ENCODE measurements at places on chromosomes 2 and 18.

DNA sequence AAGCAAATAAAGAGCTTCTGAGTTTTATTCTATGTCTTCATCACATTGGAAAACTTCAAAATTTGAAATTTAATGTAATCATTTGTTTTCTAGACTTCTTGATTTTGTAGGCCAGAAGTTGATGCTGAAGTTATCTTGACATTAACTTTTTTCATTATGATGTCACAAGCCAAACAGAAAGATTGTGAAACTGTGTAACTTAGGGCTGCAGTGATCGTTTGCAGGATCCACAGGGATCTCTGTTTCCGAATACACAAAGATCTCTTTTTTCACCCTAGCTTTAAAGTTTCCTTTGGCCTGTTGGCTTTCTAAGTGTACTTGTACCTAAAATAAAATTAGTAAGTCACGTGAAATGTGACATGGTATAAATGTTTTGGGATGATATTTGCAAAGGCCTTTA, 594.9 kb upstream of the CDH2 start:
- DNase-seq, result no peak

DNA sequence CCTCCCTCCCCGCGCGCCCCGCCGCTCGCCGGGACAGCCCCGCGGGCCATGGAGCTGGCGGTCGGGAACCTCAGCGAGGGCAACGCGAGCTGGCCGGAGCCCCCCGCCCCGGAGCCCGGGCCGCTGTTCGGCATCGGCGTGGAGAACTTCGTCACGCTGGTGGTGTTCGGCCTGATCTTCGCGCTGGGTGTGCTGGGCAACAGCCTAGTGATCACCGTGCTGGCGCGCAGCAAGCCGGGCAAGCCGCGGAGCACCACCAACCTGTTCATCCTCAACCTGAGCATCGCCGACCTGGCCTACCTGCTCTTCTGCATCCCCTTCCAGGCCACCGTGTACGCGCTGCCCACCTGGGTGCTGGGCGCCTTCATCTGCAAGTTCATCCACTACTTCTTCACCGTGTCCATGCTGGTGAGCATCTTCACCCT, 865 bp downstream of the GALR1 start:
- DNase-seq, result peak; percentile 9

DNA sequence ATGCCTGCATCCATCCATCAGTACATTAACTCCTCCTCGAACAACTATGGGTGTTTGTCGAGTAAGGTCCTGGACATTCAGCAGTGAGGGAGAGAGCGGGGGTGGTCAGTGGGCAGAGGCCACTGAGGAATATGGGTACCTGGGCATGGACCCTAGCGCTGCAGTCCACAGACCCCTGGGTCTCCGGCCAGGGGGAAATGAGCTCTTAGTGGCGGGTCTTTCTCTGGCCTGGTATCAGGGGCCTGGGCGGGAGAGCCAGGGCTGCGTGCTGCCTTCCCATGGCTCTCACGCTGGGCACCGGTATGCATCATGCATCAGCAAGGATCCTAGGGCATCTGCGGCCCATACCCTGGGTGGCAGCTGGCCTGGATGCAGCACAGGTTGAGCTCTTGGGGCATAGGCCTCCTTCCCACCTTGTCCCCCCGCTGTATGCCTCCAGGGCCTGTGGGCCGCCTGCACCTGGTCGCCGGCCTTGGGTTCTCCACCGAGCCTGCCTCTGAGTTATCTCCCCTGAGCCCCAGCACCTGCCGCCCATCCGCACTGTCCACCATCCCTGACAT, 1.3 kb upstream of the MOCOS start:
- DNase-seq, result peak; percentile 47

DNA sequence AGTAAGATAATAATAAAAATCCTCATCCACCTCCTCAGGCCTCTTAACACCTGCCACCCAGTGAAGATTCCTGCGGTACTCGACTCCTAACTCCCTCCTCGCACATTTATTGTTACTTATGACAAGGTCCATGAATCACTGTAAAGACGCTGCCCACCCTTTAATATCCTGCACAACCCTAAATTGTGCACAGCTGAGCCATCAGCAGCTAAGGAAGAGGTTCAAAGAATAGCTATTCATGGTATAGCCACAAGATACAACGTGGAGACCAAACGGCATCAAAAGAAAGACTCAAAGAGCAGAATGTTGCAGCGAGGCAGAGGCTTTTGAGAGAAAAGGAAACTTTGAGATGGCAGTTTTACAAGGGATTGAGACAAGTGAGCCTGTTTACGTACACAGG, 266.3 kb downstream of the SATB2 start:
- no peak for DNase-seq

DNA sequence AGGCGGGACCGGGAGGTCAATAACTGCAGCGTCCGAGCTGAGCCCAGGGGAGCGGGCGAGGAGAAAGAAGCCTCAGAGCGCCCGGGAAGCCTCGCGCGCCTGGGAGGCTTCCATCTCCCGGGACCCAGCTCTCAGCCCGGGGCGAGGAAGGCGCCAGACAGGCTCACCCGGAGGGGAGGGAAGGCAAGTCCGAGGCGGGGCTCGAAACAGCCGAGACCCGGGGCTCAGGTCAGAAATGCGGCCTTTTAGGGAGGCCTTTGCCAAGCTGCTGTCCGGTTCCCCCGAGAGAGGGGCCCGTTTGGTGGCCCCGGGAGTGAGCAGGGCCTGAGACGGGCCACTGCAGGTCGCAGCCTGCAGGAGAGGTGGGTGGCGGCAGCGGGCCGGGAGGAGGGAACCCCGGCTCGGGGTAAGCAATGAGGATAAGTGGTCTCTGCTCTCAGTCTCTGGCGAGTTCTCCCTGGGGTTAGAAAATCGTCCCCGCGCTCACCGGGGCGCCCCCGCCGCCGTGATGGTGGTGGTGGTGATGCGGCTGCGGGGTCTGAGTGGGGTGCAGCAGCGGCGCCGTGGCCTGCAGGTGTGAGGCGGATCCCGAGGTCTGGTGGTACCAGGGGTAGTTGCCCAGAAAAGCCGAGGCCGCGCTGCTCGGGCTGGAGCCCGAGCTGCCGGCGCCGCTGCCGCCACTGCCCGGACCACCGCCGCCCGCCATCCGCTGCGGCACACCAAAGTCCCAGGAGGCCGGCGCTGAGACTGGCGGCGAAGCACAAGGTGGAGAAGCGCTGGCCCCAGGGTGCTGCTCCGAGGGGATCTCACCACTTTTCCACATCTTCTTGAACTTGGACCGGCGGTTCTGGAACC, 2.4 kb downstream of the DLX2 start:
- DNase-seq, result peak; percentile 17

DNA sequence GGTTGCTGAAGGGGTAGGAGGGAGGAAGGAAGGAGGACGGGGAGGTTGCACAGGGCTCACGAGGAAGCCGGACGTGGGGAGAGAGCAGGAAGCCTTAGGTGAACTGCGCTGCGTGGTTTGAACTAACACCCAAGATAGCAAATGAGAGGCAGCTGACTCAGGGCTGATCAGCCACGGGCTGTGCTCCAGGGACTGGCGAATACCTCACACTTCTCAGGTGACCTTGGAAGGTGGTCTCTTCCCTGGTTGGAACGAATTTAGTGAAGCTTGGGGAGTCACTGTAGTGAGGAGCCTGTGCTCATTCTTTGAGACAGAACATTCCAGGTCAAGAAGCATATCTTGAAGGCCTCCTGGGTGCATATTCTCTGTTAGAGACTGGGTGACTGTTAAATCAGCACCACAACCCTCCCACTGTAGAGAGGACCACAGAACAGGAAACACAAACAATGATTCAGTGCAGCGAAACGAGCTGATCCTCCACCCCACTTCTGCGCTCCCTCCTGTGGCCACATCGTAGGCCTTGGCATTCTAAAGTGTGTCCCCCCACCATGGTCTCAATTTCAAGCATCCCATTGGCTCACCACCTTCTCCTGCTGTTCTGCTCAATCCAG, 33.8 kb downstream of the TOGARAM2 start:
- no peak for DNase-seq

- no peak for DNase-seq
These were observed 4.9 kb downstream of the TM4SF20 start for GRCh38 chr2:227374158-227374557.

- no peak for DNase-seq
These were observed 50.4 kb upstream of the SELENOI start for GRCh38 chr2:26295511-26295910.

DNA sequence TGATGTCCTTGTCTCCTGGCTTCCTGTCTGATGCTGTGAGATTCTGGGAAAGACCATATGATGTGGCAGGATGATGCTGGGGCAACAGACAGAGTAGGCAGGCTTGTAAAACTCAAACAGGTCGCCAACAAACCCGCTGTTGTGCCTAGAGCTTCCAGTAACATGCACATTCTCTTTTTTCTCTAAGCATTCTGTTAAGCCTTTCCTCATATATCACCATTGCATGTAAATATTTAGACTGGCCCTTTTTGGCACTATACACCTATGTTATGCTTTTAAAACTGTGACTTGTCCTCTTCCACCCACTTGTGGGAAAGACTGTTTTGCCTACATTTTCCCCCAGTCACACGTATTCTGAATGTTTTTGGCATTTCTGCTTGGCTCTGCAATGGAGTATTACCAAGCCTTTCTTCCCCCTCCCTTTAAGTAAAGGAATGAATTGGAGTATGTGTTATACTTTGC, 250.4 kb upstream of the TANK start:
- DNase-seq, result no peak

- DNase-seq, result peak; percentile 7
These were observed 38.6 kb upstream of the CHST9 start for GRCh38 chr18:27223526-27224291.

GRCh38 chr18:76579301-76579695, 84.3 kb upstream of the ZNF516 start:
- peak; percentile 35 for DNase-seq

DNA sequence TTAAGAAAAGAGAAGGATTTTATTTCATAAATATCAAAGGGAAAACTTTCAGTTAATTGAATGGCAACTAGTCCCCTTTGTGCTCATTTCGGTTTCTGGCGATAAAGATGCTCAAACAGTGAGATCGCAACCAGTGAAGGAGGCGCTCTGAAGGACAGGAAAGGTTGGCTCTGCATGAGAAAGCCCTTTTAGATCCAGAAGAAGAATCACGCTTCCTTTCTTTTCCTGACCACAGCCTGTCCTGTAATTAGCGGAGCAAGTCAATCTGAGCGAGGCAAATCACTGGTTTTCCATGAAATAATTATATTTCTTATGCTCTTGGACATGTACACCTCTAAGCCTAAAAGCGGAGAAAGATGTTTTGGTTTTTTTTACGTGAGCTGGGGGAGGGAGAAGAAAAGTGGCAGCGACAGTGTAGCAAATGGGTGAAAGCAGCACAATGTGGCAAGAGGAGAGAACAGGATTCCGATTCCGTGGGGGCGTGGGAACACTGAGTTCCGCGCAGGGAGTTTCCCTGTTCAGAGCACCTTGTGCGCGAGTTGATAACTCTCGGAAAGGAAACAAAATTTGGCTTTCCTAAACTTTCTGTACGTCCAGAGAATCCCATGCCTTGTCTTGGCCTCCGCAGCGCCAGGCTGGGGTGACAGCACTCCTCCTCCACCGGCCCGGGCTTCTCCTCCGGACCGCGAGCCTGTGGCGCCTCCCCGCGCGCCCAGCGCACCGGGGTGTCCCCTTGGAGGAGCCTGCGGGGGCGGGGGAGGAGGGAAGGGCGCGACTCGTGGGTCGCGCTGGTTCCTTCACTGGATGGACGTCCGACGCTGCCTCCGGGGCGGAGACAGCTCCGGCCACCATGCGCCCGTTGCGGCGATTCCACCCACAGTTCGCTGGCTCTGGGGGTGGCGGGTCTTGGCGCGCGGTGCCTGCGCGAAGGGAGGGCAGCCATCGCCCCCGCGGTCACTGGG, 620 bp upstream of the SLC9A2 start:
- peak; percentile 85 for DNase-seq

DNA sequence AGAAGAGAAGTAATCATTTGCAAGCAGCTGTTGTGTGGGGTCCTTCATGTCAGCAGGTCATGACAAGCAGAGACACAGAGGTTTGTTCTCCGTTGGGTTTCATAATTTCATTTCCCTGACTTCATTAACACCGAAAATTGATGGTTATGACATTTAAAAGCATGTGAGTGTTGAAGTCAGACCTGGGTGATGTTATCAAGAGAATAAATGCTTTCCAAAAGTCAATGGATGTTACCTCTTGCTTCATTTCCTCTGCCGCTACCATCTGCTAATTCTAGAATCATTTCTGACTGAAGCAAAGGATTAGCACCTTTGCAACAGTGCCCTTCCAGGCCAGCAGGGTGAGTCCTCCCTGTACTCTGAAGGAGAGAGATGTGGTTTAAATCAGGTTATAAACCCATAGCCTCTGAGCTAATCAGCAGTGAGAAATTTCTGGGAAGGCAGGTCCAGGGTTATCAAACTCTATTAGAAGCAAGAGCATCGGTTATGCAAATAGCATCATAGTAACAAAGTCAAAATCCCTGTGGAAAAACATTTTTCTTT, 446.2 kb downstream of the PIK3C3 start:
- DNase-seq, result no peak

- DNase-seq, result no peak
These were observed 260.6 kb downstream of the PRKCE start for GRCh38 chr2:45912109-45912508.

DNA sequence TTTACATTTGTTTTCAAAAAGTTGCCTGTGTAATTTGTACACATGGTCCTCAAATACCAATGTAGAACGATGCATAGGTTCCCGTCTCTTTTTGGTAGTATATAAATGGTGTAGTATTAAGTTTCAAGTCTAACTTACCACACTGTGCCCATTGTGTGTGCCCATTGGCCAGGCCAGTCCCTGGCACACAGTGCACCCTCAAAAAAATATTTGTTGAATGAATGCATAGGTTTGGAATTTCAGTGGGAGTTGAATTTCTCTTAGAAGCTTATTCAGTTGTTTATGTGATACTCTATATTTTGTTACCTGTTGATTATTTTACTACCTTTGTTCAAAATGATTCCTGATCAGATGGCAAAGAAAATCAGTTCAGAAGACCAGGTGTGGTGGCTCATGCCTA, 30.1 kb downstream of the IDH1 start:
- DNase-seq, result no peak

GRCh38 chr18:59834267-59834666, 65.5 kb upstream of the PMAIP1 start:
- no peak for DNase-seq

DNA sequence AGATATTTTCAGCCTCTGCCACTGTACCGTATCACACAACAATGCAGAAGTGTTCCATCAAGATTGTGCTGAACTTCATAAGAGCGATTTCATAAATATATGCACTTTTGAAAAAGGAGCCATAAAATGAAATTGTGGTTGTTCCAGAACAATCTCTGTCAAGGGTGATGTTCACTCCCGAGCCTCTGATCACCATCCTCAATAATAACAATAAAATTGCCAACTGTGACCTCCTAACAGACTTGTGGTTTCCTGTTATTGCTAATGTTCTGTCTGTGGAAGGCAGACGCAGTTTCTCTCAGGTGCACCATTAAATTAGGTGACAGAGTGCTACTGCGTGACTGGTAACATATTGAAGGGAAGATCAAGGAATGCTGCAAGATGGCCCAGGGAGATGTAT, 383.7 kb downstream of the SOCS6 start:
- no peak for DNase-seq

DNA sequence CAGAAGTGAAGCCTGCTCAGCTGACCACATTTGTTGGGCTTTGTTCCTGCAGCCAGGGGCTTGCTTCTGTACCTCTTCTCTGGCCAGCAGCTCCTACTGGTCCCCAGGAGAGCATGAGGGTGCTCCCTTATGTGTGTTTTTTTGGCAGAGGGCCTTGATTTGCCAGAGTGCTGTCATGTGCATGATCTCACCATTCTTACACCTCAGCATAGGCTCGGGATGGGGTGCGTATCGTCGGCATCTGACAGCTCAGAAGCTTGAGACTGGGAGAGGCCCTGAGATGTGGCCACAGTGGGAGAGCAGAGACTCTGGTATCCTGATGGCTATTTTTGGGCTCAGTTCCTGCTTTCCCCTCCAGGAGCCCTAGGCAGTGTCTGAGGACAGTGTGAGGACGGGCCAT, 71.2 kb downstream of the CELF4 start:
- DNase-seq, result no peak

All from kidney (tissue), 22 donors.